ENCODE measurements at places on chromosomes 5 and 9.

DNA sequence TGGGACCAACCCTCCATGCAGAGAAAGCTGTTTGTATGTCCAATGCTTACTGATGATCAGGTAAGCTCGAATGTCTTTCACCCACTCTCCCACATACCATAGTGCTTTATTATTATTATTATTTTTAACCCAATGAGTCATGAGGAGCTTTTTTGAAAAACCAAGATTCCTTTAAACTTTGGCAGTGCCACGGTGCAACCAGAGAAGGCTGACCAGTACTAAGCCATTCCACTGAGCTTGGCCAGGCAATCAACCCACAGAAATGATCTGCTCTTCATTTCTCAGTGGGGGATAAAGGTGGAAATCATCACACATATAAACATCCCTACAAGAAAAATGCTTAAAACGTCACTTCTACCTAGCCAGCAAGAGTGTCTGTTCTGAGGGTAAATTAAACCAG, 35.5 kb downstream of the JAKMIP2 start:
- DNase-seq: no peak

- DNase-seq: no peak
These were observed 74.7 kb upstream of the ELL2 start for GRCh38 chr5:96036301-96036700.

GRCh38 chr5:81165493-81166119, 67.5 kb upstream of the CKMT2 start:
- peak; percentile 48 for DNase-seq

- no peak for DNase-seq
These were observed 969.2 kb upstream of the COX7C start for GRCh38 chr5:85648495-85648894.

GRCh38 chr5:74660873-74661272, 20.3 kb upstream of the ENC1 start:
- DNase-seq: no peak

GRCh38 chr9:89791754-89792153, 186.9 kb downstream of the GADD45G start:
- DNase-seq: no peak

GRCh38 chr9:113775749-113776148, 100.4 kb upstream of the ZNF618 start:
- DNase-seq: no peak

GRCh38 chr5:104512063-104512825, 949.7 kb upstream of the NUDT12 start:
- DNase-seq: no peak

- DNase-seq: no peak
These were observed 33.1 kb downstream of the GRAMD2B start for GRCh38 chr5:126456217-126456820.

- DNase-seq: no peak
These were observed 7.0 kb downstream of the SPDL1 start for GRCh38 chr5:169590602-169591001.

DNA sequence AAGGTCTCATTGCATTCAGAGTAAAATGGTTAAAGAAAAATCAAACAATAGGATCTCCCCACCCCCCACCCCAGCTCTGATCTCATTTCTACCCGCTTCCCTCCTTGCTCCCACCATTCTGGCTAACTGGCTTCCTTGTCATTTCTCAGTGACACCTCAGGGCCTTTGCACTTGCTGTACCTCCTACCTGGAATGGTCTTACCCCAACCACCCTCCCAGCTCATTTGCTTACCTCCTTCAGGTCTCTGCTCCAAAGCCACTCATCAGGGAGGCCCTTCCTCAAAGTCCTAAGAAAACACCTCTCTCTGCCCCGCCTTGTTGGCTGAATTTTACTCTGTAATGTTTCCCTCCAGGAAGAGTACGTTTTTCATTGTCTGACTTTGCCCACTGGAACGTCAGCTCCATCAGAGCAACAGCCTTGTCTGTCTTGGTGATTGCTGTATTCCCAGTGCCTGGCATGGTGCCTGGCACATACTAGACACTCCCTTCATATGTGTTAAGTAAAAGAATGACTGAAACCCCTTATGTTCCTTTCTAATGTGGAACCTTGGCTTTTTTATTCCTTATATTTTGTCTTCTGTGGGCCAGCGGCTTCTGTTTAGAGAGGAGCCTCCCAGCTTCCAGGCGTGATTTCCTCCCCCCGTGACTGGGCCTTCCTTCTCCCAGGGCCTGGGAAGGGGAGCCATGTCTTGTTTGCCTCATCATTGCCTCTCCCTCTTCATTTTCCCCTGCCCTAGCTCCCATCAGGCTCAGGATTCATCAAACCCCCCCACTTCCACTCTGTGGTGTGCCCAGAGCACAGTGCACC, 26.9 kb downstream of the NEURL1B start:
- DNase-seq: no peak

DNA sequence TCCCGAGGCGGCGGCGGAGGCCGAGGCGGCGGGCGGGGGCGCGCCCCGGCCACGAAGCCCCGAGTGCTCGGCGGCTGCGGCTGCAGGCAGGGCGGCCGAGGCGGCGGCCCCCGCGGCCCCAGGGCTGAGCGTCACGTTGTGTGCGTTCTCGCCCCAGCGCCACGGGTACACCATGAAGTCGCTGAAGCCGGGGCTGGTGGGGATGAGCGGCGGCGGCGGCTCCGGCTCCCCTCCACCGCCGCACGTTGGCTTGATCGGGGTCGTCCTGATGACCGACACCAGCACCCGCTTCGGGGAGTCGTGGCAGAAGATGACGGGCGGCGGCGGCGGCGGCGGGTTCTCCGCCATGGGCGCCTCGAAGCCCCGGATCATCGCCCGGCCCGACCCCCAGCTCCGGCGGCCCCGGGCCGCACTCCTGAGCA, 498 bp downstream of the ZNF367 start:
- no peak for DNase-seq

DNA sequence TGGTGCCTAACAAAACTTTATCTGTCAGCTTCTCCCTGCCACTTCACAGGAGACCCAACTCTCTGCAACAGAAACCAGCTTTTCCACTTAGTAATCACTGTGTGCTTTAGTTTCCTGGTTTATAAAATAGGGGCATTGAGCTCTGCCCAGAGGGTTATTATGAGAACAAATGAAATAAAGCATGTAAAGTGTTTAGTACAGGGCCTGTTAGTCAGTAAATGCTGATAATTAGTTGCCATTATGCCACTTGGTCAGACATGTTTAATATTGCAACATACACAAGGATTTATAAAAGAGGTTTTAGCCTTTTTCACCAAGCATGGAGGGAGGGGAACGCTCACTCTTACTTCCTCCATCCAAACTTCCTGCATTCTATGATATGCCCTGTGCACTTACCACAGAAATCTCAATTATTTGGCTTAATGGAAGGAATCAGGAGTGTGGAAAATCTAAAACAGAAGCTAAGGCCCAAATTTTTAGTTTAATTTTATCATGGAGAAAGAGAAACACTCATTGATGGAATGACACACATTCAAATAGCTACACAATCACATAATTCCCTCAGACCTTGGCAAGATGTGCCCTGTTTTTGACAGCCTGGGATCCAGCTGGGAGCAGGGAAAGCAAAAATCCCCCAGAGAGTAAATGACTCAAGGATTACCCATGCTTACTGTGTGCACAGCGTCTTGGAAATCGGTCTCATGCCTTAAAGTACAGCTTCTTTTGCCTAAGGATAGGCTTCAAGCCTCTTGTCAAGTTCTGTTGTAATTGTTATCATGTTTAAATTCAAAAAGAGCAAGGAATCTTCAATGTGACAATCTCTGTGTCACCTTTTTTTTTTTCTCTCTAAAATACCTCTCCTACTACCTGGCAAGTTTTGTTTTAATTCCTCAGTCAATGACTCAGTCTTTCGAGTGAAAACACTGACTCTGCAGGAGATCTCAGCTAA, 34.0 kb downstream of the ZNF474 start:
- DNase-seq: no peak

DNA sequence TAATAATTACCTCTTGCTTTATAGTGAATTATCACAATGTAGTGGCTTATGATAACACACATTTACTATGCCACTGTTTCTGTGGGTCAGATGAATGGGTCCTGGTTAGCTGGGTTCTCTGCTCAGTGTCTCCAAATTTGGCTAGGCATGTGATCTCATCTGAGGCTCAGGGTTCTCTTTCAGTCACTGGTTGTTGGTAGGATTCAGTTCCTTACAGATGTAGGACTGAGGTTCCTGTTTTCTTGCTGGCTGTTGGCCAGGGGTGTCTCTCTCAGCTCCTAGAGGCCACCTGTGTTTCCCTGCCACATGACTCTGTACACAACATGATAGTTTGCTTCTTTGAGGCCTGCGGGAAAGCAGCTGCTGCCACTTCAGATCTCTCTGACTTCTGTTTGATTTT, 7.1 kb downstream of the NFX1 start:
- no peak for DNase-seq

- DNase-seq: no peak
These were observed 220.3 kb upstream of the TAS2R1 start for GRCh38 chr5:9850456-9850855.

DNA sequence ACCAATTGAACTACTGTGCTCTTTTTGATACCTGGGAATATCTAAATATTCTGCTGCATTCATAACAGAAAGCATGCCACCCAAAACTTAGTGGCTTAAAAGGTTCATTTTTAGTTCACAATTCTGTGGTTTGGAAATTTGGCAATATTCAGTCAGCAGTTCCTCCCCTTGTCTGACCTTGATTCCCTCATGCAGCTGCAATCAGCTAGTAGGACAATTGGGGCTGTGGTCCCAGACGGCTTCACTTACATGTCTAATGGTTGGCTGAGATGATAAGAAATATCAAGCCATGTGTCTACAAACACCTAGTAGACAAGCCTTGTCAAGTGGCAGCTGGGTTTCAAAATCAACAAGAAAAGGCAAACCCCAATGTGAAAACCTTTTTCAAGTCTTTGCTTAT, 51.3 kb downstream of the ANXA1 start:
- no peak for DNase-seq

DNA sequence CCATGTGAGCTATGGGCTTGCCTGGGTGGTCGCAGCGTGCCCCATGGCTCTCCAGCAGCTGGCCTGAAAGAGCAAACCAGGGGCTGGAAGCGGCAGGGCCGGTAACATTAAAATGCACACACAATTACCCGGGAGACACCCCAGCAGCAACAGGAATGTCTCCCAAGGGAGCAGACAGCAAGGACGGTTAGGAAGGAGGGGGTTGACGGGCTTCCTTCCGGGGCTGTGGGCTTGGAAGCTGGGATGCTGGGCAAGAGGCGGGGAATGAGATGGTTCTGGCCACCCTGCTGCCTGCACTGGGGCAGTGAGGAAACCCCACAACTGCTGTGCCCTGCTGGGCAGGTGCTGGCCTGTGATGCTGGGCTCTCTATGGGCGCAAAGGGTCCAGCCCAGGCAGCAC, 71.8 kb upstream of the ADAMTS2 start:
- no peak for DNase-seq

GRCh38 chr9:103680581-103680980, 413.5 kb upstream of the SMC2 start:
- DNase-seq: no peak

DNA sequence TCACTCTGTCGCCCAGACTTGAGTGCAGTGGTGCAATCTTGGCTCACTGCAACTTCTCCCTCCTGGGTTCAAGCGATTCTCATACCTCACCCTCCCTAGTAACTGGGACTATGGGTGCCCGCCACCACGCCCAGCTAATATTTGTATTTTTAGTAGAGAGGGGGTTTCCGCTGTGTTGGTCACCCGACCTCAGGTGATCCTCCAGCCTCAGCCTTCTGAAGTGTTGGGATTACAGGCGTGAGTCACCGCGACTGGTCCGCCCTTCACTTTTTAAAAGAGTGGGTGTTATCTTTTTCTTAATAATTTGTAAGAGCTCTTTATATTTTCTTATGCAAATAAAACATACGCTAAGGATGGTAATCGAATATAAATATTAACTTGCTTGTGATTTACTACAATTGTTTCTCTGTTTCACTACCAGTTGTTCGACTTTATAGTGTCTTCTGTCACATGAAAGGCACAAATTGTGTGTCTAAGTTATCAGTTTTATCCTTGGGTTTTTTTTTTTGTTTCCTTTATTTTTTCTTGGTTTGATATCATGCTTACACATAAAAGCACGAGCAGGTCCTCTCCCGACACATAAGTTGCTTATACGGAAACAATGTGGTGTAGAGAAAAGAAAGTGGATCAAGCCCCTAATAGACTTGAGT, 1.9 kb upstream of the GPBP1 start:
- DNase-seq: no peak

DNA sequence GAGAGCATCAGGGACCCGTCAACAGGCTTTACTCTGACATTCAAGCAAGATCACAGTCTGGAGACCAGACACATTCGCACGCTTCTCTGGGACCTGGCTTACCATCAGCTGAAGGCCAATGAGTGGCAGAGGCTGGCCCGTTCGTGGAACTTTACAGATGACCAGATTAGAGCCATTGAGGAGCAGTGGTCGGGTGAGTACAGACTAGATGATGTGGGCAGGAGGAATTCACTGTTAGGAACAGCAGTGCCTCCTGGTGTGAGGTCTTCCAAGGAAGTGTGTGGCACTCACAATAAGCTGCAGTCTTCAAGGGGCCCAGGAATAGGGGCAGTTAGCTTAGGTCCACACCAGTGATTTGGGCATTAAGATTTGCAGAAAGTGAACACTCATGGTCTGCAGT, 50.4 kb downstream of the POC5 start:
- no peak for DNase-seq

DNA sequence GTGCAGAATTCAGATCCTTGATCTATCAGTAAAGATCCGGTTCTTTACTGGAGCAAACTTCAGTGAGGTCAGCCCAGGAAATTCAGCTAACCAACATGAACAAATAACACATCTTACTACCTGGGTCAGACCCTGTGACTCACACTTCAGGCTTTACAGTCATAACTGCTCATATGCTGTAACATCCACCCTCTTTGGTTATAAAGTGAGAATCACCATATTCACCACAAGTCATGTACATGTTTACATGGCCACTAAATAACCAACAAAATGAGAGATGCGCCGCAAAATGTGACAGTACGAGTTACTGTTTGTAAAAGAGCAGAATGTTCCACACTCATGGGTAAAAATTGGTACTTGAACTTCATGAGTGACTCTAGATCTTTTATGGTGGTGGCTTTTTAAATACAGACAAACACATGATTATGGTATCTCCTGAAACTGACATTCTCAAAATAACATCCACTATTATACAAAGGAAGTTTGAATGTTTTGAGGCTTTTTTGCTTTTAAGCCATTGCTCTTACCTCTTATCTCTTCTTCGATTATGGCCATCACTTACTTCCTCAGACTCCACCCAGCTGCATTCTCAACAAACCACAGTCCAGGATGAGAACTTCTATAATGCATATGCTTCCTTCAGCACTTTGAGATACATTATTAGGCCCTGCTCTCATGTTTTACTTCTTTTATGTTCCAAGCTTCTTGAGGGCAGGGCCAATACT, 516.6 kb downstream of the RAB3C start:
- DNase-seq: peak; percentile 1

GRCh38 chr9:132239999-132240840, 78.4 kb downstream of the NTNG2 start:
- no peak for DNase-seq

GRCh38 chr5:149632311-149633251, 51.3 kb downstream of the ARHGEF37 start:
- no peak for DNase-seq

DNA sequence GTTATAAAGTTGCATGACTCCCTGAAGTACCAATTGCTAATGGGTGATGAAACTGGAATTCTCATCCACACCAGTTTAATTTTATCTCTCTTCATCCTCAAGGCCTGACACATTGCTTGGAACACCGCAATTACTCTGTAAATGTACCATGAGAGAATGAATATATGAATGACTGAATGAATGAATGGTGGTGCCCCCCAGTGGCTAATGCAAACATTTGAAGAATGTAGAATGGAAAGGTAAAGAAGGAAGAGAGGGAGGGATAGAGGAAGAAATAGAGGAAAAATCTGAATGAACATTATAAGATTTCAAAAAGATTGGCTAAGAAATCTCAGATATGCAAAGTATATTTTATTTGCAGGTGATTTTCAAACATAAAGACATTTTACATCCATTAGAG, 13.1 kb downstream of the PAPPA start:
- no peak for DNase-seq

All from stimulated activated CD8-positive, alpha-beta memory T cell treated with anti-CD3 and anti-CD28 coated beads, Interleukin-4, amount 100 ng/mL, for 24 hours (primary cell).